ENCODE measurements at places on chromosomes 2 and 18.
A peak's percentile ranks its signal among the peaks of the same experiment; 100 is the strongest.

- DNase-seq = no peak
Measured at GRCh38 chr2:199797431-199798403, 53.3 kb downstream of the FTCDNL1 start.

DNA sequence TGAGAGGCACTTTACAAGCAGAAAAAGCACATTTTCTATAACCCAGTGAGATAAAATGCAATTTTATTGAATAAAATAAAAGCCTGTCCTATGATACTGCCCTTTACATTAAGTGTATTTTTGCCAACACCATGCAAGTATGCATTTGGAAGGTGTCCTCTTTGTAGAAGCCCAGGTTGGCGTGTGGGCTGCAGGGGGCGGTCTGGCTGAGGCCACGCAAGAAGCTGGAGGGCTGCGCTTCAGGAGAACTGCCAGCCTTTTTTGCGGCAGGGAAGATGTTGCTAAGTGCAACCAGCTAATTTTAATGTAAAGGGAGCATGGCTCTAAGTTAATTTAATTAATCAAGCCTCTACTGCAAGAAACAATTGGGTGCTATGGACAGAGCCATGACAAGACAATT is 562.8 kb upstream of the SALL3 start:
- DNase-seq = no peak

GRCh38 chr2:241356871-241357260 is 781 bp downstream of the FARP2 start:
- no peak for DNase-seq

- DNase-seq = no peak
Measured at GRCh38 chr18:60372596-60372995, at the start of gene MC4R. TSS of gene MC4R (minus strand) at chr18:60372775. CDS start at chr18:60372349, 426 bp downstream.

DNA sequence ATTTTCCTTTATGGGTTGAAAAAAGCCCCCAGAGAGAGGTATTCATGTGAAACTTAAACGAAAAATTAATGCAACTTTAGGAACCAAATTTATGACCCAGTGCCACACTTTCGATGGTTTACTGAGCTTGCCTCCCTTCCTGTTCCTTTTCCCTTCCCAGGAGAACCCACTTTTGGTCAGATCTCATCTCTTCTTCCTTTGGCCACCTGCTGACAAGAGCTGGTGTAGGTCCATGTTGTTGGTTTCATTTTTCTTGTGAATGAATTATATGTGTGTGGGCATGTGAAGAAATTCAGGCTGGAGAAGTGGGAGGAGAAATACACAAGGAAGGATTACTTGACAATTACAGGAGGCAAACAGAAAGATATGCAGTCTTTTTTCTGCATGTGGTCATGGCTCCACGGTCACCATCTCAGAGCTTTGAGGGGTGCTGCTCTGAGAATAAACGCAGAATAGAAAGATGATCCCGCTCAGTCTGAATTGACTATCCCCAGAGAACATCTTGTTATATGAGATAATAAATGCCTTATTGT is 111.3 kb upstream of the TCF4 start:
- DNase-seq = no peak

DNA sequence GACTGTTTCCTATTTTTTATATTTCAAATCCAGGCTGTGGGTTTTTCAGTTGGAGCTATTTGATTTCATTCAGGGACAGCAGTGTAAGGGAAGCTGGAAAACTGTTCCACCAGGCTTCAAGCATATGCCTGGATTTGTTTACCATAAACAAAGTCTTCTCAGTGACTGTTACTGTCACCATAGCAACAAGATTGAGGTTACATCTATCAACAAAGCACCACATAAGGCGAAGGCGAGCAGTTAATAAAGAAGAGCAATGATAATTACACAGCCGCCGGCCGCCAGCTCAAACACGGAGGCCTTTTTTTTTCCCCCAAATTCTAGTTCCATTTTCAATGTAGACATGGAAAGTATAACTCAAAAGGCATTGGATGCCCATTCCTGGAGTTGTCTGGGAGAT is 553.7 kb upstream of the SYT4 start:
- no peak for DNase-seq

GRCh38 chr2:46487667-46488335 is 8.4 kb downstream of the TMEM247 start:
- DNase-seq = no peak

DNA sequence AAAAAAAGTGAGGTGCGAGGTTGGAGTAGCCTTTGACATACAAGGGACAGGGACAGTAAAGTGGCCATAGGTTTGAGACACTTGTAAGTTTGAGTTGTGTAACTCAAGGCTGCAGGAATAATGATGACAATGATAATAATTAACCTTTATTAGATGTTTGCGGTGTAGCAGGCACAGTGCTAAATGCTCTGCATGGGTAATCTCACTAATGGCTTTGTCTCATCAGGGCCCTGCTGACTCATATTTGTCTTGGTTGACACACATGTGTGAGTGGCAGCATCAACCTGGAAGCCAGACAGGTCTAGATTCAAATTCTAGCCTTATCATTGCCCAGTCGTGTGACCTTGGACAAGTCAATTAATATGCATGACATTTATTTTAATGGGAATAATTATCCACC is 126.2 kb downstream of the FSHR start:
- no peak for DNase-seq

- no peak for DNase-seq
Measured at GRCh38 chr2:74925361-74925786, 33.1 kb upstream of the POLE4 start.

DNA sequence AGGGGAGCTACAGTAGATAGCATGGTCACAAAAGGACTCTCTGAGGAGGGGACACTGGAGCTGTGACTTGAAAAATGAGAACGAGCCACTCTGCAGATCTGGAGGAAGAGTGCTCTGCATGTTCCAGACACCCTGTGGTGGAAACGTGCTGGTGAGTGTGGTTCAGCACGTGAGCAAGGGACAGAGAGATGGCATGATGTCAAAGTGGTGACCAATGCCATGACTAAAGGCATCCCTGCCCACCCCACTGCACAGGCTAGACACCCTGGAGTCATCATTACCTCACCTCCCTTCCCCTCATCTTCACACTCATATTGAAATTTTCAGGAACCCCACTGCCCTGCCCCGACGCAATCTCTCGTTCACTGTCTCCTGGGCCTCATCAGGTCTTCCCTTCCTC is 56.5 kb downstream of the SLC4A5 start:
- no peak for DNase-seq

DNA sequence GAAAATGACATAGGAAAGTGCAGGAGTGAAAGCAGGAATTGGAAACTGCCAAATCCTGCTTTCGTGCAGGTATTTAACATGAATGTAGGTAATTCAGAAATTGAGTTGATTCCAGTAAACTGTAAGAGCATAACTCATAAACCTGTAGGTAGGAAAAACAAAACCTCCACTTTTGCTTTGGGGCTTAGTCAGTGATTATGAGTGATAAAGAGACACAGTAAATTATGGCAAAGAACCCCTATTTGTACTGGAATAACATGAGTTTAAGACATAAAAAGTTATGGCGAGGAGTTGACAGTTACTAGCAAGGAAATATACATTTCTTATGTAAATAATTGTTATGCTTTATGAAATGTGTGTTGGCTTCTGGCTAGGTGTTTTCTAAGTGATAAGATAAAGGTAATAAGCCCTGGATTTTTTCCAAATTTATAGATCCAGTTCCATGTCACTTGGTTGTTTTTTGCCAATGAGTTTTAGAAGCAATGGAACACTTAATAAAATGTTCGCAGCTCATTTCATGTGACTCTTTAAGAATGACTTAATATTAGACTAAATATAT is 17.3 kb downstream of the MAP3K20 start:
- no peak for DNase-seq

- no peak for DNase-seq
Measured at GRCh38 chr18:75533950-75534349, 106.4 kb upstream of the SMIM21 start.

- no peak for DNase-seq
Measured at GRCh38 chr18:54740136-54740846, 88.0 kb upstream of the RAB27B start.

- DNase-seq = no peak
Measured at GRCh38 chr2:66437691-66438497, 3.0 kb downstream of the MEIS1 start.

GRCh38 chr2:108909275-108909823 is 79.7 kb downstream of the EDAR start:
- no peak for DNase-seq

DNA sequence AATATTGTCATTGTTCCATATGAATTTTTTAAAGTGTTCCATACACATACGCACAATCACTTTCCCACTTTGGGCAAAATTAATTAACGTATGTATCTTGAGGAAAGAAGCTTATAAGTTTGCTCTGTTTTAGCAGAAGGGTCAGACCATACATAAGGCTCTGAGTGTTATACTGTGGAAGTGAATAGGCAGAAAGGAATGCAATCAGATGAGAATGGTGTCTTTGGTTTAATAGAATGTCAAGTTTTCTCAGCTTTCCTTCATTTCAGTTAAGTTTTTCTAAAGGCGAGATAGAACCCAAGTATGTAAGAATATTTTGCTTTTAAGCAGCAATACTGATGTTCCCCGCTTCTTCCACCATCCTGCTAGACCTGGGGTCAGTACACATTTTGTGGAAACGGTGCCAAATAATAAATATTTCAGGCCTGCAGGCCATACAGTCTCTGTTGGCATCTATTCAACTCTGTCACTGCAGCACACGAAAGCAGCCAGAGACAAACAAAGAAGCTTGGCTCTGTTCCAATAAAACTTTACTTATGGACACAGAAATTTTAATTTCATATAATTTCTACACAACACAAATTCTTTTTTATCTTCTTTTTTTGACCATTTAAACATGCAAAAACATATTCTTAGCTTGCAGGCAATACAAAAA is 100.6 kb downstream of the UPP2 start:
- no peak for DNase-seq

GRCh38 chr2:211367293-211367692 is 810.9 kb downstream of the CPS1 start:
- DNase-seq = no peak

- no peak for DNase-seq
Measured at GRCh38 chr2:205680903-205681302, 1.4 kb upstream of the NRP2 start.

DNA sequence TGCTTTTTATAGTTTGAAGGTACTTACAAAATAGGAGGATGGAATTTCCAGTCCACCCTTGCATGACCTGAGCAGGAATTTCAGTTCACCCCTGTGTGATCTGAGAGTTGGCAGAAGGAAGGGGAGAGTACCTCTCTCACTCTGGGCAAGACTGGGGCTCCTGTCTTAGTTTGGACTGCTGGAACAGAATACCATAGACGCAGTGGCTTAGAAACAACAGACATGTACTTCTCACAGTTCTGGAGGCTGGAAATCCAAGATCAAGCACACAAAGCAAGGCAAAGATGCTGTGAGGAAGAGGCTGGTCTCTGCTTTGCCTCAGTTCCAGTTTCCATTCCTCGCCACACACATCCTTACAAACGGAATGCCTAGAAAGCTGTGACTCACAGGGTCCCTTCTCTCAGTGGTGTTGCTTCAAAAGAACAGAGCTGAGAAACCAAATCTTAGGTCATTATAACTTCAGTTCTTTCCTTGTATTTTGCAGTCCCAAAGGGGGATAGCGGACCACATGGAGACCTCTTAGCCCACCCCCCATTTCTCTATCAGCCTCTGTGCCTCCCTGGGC is 108.8 kb upstream of the HAAO start:
- DNase-seq = no peak

- DNase-seq = peak; percentile 35
Measured at GRCh38 chr2:10303694-10304378, 1.1 kb downstream of the HPCAL1 start.

DNA sequence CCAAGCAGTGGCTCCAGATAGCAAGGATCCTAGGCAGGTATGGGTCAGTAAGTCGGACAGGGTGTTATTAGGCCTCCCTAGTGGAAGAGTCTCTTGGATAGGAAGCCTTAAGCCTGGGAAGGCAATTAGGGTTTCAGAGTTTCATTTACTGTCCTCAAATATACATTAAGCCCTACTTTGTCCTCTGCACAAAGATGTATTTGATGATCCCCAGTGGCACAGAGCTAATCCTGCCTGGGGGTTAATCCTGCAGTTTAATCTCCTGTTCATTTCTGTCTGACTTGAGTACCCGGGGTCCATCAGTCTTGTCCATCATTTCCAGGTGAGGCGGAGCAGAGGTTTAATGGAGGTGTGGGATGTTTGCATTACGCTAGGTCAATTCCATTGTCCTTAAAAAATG is 62.0 kb downstream of the MTCL1 start:
- DNase-seq = no peak

GRCh38 chr2:235149240-235149659 is 197.4 kb downstream of the SH3BP4 start:
- no peak for DNase-seq

GRCh38 chr2:112032224-112032586 is 22.9 kb upstream of the TMEM87B start:
- DNase-seq = no peak

DNA sequence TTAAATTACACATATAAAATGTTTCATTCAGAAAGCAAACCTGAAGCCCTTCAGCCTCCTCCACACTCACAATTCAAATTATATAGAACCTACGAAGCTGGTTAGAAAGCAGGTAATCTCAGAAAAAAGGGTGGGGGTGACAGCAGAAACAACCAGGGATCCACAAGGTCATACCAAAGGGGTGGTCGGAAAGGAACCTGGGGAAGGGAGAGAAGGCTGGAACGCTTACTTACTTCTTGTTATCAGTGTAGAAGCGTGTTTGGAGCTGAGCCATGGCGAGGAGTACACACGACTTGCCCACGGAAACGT is 316 bp downstream of the WDR12 start:
- no peak for DNase-seq

GRCh38 chr2:34848691-34849090 is 1249.6 kb upstream of the FAM98A start:
- DNase-seq = no peak

- DNase-seq = no peak
Measured at GRCh38 chr18:8460748-8461147, 148.5 kb upstream of the RAB12 start.

DNA sequence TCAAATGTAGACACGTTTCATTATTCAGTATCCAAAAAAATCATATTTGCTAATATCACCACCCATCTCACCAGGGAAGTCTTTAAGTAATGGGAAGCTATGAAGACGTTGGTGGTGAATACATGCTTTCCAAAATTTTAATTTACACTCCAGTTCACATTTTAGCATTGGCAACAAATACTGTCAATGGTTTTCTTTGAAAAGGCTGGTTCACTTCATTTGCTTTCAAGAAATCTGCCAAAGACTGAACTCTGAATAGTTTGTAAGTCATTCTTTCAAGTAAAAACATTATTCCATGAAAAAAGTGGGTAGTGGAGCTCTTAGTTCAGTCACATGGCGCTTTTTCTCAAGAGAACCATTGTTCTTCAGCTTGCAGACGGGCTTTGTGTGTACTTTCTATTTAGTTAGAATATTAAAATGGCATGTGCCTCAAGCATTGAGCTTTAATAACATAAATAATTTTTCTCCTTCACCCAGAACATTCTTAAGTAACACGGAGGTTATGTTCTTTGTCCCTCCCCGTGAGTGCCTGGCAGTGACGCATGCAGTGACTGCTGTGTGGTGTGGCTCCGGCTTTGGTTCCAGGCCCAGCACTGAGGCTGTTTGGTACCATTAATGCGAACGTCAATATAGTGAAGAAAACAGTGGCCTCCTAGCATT is 300.0 kb upstream of the HDAC4 start:
- DNase-seq = no peak

Measured in activated CD4-positive, CD25-positive, alpha-beta regulatory T cell (primary cell).